T-helper 2 cell treated with Interferon-gamma antibody and Interleukin-4, amounts not matched to agents 5 μg/mL and 100 μg/mL, for 36 hours (primary cell): ENCODE measurements at places on chromosomes 2 and 18.

DNA sequence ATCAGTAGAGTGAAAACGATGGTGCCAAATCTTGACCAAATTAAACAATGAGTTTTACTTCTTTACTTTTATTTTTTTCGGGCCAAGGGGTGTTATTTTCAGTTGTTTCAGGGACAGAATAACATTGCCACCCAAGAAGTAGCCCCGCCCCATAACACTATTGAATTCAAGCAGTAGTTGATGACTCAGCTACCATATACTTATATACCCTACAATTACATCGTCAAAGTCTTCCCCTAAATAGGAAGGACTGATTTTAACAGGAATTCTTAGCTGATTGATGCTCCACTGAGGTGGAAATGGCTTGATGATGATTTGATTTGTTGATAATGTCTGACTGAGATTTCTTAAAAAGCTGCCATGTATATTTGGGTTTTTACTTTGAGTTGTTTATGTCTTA lies 24.7 kb downstream of the LYPD6B start:
- no peak for DNase-seq

DNA sequence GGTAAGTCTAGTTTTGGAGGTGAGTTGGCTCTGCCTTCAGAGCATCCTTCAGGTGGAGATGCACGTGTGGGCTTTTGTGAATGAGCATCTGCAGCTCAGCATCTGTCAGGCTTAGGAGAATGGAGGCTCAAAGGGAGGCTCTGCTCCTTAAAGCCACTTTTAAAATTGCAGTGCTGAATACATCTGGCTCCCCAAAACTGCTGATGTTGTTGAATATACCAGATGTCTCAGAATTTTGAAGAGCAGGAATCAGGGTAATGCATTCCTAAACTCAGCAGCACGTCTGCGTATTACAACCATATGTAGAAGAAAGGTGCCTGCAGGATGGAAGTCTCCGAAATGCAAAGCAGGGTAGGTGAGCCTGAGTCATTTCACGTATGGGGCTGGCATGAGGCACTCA lies 106.5 kb upstream of the EFEMP1 start:
- DNase-seq: no peak

GRCh38 chr2:39424951-39425350 lies 12.1 kb downstream of the MAP4K3 start:
- no peak for DNase-seq

DNA sequence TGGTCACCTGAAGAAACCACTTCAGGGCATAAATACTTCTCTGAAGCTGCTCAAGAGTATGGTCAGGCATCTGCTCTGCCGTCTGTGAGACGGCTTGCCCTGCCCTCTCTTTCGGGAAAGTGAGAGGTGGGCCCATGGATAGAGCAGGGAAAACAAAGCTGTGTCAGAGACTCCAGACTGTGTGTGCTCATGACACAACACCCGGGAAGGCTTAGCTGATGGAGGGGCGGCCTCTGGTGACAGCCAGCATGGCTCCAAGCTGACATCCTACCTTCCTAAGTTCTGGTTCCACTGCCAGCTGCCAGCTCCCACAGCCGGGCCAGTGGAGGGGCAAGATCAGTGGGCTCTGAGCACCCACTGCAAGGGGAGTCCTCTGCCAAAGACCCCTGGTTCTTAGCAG lies 215.3 kb downstream of the ANKRD30B start:
- DNase-seq: no peak

GRCh38 chr2:230877759-230878598 lies 13.2 kb downstream of the ITM2C start:
- DNase-seq: no peak

- DNase-seq: peak; percentile 28
Observed at GRCh38 chr2:45786030-45786835, 134.8 kb downstream of the PRKCE start.

DNA sequence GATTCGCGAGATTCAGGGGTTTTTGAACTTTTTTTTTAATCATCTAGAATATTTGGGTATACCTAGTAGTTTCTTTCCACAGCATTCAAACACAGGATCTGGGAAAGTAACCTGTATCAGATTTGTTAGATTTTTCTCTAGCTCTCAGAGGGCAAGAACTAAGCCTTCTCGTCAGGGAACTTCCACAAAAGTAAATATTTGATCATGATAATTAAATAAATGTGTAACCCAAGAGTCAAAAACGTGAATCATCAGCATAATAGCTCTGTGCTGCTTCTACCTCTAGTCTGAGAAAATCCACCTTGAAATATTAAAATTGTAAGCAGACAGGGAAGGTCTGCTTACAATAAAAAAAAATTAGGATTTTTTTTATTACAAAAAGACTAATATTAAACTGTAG lies 225.7 kb upstream of the SPOPL start:
- no peak for DNase-seq

DNA sequence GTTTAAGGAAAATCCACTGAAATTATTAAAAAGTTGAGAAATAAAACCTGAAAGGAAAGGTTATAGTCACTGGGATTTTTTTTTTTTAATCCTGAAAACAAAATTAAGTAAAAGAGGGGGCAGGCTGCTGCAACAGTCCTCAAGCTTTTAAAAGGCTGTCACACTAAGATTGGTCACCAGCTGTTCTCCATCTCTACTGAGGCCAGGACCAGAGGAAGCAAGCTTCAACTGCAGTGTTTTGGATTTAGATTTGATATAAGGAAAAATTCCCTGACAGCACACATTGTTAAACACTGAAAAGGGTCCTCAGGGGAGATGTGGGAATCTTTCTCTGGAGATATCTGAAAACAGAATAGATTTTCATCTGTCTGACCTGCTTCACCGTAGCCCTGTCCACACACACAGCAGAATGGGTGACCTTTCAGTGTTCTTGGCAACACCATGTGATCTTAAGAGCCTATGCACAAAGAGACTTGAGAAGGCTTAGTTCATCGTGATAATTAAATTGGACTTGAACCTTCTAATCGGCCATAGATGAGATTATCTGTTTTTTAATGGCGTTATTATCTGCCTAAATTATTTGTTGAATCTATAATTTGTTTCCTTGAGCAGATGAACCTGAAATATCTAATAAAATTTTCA lies 132.0 kb upstream of the BOD1L2 start:
- DNase-seq: no peak

- DNase-seq: no peak
Observed at GRCh38 chr2:31764169-31764568, 183.4 kb upstream of the SRD5A2 start.

DNA sequence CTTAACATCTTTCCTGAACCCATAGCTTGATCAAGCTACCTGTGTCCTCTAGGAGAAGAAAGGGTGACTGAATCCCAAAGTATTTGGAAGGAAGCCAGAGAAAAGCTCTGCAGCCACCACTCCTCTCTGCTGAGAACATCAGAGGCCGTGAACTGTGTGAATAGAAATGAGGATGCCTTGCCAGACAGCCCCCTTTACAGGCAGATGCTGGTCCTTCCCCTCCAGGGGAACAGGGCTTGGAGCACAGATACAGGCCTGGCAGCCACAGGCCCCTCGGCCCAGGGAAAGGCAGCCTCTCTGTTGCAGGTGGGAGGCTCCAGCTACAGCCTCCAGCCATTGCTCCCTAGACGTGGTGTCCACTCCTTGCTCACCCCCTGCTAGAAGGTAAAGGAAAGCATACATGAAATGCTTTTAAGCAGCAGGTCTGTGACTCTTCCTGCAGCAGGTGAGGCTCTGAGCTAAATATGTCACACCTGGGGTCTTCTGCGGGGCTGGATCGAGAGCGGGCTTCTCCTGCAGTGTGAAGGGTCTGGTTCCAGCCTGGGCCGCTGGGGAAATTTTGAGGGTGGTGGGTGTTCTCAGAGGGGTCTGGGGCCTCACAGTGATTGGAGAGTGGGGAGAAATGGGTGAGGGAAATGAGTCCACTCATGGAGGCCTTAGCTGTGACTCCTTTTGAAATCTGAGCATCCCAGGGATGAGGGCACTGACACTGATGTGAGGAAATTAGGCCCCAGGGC lies 234.0 kb downstream of the KLHL29 start:
- DNase-seq: no peak

- DNase-seq: no peak
Observed at GRCh38 chr2:221203856-221204255, 368.2 kb downstream of the EPHA4 start.

DNA sequence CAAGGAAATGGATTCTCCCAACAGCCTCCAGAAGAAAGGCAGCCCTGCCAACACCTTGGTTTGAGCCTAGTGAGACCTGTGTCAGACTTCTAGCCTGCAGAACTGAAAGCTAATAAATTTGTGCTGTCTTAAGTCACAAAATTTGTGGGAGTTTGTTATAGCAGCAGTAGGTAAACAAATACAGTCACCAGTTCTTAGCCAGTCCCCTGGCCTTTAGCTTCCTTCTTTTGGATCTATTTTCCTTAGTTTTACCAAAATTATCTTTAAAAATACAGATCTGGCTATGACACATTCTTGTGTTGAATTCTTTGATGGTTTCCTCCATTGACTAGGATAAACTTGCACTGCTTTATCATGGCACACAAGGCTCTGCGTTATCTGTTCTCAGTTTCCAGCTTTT lies 697.9 kb upstream of the FANCL start:
- no peak for DNase-seq

DNA sequence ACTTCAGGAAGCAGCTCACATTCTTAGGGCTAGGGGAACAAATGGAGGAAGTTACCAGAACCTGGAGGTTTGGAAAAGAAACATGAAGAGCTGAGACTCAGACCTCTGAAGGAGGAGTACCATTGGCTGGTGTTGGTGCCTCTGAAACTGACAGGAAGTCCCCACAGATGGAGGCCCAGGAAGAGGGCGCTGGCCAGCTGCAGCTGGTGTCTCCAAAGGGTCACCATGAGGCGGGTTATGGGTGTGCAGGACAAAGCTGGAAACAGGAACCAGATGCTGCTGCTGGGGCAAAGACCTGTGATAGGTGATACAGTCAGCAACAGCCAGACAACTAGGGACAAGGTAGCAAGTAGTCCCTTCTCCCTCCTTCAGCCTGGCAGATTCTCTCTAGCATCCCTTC lies 136.5 kb upstream of the SERPINE2 start:
- no peak for DNase-seq

DNA sequence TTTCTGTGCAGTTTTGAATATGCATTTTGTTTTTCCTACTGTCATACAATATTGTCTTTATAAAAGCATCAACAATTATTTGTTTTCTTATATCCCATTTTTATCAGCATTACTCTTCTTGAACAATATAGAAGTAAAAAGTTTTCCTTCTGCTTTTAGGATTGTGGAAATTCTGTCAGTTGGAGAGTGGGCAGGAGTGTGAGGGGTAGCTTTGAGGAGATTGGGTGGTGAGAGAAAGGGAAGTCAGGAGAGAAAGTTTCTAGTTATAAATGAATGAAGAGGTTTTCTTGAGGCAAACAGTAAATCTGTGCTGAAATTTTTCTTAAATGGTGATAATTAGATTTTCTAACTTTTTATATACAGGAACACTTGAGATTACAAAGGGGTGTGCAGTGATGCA lies 151.7 kb upstream of the NOSTRIN start:
- DNase-seq: no peak

- no peak for DNase-seq
Observed at GRCh38 chr18:5164903-5165302, 32.2 kb downstream of the AKAIN1 start.

- DNase-seq: no peak
Observed at GRCh38 chr2:48929571-48930301, 174.2 kb upstream of the LHCGR start.

DNA sequence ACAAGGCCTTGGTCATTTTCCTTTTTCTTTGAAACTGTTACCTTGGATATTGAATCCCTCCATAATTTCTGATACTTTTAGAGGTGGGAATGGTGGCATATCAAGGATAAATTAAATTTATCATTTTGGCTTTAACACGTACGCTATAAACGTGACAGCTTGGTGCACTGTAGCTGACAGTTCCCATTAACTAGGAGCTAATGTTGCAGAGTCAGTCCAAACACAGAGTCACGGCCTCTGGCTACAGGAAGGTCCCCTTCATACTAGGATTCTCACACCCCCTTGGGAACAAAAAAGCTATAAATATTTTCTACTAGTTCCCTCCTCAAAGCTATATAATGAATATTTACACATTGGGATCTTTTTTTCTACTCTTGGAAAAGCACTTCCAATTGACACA lies 17.7 kb upstream of the ERBB4 start:
- DNase-seq: no peak

DNA sequence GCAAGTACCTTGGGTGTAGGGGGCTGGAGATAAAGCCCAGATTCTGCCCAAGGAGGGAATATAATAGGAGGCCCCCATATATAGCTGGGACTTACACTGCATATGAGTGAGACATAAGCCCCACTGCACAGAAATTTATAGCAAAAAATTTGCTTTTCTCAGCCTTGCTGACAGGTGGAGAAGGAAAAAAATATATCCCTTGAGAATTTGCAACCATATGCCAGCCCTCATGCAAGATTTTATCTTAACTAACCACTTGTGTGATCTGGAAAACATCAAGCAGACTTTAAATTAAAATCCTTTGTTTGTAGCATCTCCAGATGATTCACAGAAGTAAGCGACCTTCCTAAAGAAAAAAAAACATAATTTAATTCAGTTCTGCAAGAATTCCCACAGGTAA lies 288.2 kb downstream of the BCL2 start:
- DNase-seq: no peak

DNA sequence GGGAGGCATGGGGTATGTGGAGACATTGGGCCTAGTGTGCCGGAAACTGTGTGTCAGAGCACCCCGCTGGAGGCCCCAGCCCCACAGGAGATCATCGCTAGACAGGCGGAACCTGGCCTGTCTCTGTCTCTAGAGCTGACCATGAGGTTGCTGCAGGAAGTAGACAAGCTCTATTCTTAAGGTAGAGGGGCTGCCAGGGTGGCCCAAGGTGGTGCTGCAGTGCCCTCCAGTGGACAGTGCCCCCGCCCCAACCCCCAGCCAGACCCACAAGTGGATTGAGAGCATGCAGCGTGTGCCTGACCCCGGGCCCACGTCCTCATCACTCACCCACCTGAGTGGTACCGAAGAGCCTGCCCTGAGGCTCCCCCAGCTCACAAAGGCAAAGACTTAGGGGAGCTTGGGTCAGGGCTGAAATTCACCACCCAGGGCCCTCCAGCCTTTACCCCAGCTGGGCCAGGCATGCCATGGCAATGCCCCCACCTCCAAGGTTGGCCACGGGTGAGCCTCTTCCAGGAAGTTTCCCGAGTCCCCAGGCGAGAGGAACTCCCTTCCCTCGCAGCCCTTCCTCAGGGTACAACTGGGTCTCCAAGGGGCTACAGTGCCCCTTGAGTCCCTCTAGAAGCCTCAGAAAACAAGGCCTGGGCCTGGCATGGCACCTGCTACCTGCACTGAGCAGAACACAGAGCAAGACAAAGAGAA lies 155.0 kb downstream of the TTC32 start:
- no peak for DNase-seq

- DNase-seq: peak; percentile 29
Observed at GRCh38 chr18:75211953-75212750, 1.6 kb downstream of the TSHZ1 start.

GRCh38 chr2:119008108-119008507 lies 66.1 kb downstream of the MARCO start:
- no peak for DNase-seq

DNA sequence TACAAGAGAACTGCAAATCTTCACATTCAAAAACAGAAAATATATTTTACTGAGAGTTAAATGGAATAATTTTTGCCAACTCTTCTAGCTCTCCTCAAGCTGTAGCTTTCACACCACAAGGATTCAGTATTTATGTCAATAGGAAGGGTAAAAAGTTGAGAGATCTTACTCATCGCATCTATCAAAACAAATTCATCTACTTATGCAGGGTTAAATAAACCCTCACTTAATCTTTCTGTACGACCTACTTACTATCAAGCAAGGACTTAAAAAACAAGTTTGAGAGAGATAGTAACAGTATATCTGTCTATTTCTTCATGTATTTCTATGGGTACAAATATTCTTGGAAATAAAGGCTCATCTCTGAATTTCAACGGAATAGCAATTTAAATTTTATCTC lies 35.5 kb downstream of the SIGLEC15 start:
- DNase-seq: no peak

- DNase-seq: no peak
Observed at GRCh38 chr18:35163014-35163539, 77.8 kb upstream of the ZNF397 start.
